ENCODE measurements at places on chromosomes 4 and X.
A peak's percentile ranks its signal among the peaks of the same experiment; 100 is the strongest.

DNA sequence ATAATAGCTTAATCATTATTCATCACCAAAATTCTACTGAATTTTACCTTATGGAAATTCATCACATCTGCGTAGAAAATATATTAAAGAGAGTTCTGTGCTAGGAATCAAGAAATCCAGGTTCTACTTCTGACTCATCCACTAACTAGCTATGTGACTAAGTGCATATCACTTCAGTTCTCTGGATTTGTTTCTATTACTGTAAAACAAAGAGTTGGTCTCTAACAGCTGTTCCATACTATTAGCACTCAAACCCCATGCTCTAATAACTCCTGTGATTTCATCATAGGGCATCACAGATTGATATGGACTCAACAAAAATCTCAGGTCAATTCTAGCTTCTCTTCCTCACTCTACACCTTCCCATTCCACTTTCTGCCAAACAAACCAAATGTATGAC, 572.0 kb downstream of the INPP4B start:
- DNase-seq, result no peak

DNA sequence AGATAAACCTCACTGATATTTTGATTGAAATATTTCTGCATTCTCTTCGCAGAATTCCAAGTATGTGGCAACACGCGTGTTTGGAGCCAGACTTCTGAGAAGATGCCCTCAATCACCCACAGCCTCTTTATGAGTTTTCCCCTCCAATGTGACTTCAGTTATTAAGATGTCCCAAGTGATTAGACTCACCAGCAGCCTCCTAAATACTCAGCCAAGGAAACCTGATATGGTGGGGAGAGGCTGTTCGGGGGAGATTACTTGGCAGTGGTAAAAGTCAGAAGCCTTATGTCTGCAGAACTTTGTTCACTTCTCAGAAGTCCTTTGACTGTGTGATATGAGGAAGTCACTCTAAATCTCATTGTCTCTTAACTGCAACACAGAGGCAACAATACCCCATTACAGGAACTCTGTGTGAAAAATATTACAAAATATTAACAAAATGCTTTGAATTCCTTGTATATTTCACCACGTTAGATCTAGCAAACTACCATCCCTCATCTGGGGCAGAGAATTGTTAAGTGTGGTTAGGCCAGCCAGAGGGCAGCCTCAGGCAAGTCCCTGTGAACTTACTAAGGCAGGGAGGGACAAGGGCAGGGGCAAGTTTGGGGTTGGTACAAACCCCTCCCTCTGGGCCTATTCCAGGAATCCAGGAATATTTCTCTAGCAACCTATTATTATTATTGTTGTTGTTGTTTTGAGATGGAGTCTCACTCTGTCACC, 151.4 kb upstream of the USP9X start:
- DNase-seq, result peak; percentile 85

DNA sequence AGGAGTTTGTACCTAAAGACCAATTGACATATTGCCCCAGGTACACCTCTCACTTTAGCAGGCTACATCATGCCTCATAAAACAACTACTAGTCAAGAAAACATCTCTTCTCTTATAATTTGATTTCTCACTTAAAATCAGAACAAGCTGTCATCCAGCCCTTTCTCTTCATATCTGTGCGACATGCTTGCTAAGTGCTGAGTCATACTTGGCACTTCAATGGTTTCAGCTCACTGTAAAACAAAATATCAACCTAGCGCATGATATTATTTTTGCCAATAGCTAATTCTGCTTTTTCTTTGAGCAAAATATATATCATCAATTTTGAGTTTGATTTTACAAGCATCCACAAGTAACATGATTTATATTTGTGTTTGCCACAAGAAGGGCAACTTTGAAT, 27.9 kb upstream of the FUNDC1 start:
- peak; percentile 6 for DNase-seq

- no peak for DNase-seq
These were observed 43.9 kb downstream of the RASSF6 start for GRCh38 chr4:73576381-73576780.

GRCh38 chrX:120512627-120513026, 43.5 kb upstream of the LAMP2 start:
- DNase-seq, result no peak

DNA sequence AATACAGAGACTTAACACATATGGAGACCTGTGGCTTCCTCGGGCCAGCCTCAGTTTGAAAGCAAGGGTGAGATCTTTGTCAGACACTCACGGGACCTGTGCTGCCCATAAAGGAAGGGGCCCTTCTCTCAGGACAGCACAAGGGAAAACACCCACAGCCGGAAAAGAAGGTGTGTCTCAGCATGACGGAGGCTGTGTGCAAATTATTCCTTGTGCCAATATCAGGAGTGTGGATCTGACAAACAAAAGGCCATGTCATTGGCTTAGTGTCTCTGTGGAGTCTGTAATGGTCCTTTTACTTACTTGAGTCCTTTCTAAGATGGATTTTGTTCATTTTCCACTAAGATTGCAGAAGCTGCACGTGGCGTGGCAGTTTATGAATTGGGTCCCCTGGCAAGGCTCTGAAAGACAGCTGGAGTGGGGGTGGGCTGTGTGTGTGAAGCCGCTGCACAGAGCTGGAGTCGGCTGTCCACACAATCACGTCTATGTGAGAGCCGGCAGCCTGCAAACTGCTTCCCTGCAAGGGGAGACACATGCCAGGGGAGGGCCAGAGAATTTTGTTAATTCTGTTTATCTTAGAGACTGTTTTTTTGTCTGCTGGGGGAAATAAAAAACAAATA, 1.9 kb downstream of the ENPP6 start:
- peak; percentile 74 for DNase-seq

Measured in muscle of leg (tissue), 16 donors.